ENCODE measurements at places on chromosomes 6 and 20.

GRCh38 chr20:34583544-34583943 is 25.0 kb downstream of the MAP1LC3A start:
- no peak for DNase-seq

DNA sequence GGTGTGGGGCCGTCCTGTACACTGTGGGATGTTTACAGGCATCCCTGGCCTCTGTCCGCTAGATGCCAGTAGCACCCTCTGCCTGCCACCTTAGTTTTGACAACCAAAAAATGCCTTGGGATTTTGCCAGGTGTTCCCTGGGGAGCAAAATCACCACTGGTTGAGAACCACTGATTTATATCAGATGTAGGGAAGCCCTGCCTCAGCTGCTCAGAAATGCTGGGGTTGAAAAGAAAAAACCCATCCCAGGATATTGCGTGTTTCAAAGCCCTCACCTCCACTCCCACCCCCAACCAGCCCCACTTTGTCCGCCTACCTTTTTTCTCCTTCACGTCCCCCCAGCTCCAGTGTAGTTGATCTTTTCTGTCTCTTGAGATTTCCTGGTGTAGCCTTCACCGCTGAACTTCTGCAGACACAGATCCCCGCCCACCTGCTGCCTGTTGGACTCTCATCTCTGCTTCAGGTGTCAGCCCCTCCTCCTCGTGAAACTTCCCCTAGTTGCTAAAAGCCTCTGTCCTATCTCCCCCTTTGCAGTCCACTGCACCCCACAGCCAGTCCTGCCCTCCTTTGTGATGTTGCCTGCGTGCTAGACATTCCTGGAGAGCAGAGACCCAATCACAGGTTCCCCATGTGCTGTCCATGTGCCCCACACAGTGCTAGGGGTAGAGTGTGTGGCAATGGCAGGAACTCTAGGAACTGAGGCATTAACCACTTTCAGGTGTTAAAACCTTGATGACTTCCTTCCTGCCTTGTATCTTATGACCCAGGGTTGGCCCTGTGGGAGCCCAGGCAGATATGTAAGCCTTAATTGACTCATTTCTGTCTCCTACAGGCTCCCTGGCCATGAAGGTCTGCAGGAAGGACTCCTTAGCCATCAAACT is 98.9 kb downstream of the TBC1D7 start:
- DNase-seq, result no peak

DNA sequence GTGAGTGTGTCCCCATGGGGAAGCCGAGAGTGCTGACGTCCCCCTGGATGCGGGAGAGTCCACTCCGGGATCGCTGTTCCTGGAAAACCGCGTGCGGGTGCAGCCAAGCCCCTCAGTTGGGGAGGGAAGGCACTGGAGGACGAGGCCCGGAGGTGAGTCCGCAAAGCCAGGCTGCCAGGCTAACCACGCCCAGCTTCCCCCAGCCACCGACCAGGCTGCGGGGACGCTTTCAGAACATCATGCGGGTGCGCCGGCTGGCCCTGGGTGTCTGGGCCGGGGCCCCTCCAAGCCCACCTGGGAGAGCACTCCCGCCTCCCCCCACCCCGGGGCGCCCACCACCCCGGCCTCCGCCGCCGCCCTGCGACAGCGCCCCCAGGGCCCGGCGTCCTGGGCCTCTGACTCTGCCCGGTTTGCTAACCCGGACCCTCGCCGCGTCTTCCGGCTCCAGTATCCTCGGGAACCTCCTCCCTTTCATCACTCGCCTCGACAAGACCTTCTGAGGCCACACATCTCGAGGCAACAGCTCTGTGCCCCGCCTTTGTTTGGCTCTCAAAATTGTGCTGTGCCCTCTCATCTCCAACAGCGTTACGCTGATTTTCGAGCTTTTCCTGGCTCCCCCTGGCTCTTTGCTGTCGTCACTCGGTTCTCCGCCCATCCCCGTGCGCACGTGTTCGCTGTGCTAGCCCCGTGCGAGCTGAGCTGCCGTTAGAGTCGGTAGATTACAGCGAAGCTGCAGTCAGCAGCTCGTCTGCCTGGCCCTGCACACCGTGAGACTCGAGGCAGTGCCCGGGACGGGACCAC is 47.1 kb upstream of the ENTPD6 start:
- peak; percentile 42 for DNase-seq

DNA sequence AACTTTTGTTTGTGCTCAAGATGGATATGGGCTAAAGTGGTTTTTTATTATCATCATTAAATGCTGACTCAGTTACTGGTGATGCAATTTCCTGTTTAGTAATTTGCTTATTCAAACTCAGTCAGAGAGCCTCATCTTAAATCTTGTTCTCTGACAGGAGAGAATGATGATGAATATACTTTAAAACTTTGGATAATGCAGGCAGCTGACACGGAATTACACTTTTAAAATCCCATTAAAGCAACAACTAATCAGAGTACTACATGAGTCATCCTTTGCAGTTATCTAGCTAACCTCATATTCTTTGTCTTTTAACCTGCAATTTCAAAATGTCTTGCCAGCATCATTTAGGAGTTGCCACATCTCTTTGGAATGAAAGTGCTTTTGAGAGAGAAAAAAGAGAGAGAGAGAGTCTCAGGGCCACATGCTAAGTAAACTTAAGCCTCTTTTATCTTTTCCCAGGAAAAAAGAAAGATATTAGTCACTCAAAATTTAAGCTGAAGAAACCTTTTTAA is 9.2 kb upstream of the C6orf141 start:
- no peak for DNase-seq

DNA sequence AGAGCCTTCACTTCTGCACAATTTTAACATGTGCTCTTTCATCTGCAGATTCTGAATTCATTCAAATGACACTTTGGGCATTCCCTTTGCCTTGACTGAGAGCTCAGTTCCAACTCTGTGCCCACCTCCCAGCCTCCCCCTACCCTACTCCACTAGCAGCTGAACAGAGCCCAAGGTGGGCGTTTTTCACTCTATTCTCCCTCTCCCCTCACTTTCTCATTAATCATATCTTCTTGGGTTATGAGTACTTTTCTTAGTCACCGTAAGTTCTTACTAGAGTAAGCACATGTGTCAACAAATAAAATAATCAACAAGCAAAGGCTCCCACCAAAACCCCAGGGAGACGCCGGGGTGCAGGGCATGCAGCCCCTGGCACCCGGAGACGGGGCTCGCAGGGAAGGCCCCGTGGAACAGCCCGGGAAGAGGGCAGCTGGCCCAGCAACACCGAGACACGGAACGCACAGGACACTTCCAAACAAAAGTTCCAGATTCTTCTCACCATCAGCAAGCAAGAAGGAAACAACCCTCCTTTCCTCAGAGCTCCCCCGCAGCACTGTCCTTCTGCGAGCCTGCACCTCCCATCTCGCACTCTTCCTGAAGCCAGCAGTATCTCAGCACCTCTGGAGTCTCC is 34.1 kb downstream of the TAF4 start:
- DNase-seq, result no peak

- DNase-seq, result no peak
Measured at GRCh38 chr20:37503256-37503927, 17.7 kb upstream of the NNAT start.

DNA sequence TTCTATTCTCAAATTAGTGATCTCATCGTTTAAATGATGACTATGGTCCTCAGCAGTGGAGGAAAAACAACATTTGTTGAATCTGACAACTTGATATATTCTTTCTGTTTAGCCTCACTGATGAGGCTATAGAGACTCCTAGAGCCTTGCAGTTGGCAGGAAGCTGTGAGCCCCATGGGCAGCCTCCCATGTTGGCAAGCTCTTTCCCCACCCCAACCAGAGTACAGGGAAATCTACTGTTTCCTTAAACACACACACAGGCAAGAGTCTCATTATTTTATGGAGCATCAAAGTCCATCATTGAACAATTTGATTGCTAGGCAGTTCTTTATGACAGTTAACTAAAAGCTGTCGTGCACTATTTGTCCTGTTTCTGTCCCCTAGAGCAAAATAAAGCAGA is 498.2 kb upstream of the CITED2 start:
- no peak for DNase-seq

GRCh38 chr20:50304923-50305635 is 114.4 kb downstream of the CEBPB start:
- DNase-seq, result no peak

DNA sequence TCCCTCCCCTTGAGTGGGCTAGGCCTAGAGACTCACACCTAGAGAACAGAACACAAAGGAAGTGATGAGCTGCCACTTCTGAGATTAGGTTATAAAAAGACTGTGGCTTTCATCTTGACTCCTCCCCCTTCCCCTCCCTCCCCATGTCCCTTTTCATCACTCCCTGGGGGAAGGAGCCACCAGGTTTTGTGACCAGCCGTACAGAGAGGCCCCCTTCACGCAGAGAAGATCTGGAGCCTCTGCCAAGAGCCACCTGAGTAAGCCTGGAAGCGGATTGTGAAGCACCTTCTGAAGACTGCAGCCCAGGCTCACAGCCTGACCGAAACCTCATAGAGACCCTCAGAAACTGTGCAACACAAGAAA is 118.4 kb upstream of the NXT1 start:
- DNase-seq, result no peak

DNA sequence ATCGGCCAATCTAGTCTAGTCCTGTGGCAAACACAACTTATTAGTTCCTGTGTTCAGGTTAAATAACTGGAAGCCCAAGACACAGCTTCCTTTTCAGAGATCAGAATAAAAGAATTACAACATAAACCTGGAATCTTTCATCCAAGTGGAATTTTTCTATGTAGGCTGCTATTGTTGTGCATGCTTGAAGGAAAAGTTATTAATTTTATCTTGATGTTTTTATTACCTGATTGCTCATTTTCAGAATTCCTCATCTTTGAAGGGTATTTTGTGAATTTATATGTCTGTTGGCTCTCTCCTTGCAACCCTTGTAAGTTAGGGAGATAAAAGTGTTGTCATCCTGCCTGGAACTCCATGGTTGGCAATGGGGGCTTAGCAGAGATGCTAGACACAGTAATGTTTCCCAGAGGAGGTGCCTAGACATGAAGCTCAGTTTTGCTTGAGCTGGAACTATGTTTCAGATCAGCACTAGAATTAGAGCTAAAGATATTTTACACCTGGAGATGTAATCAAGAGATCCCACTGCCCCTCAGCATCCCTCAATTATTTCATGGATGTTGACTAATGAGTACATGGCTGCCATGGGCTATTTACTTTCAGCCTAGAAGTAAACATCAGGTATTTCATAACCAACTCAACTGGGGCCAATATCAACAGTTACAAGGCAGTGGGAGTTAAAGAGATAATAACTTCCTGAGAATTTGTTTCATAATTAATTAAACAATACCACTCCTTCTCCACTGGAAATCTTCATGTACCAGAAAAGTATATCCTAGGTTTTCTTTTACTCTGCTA is 367.0 kb upstream of the MARCKS start:
- no peak for DNase-seq

GRCh38 chr6:56909115-56909907 is 45.6 kb upstream of the BEND6 start:
- no peak for DNase-seq

- DNase-seq, result no peak
Measured at GRCh38 chr20:15599961-15600360, 973.3 kb downstream of the KIF16B start.

DNA sequence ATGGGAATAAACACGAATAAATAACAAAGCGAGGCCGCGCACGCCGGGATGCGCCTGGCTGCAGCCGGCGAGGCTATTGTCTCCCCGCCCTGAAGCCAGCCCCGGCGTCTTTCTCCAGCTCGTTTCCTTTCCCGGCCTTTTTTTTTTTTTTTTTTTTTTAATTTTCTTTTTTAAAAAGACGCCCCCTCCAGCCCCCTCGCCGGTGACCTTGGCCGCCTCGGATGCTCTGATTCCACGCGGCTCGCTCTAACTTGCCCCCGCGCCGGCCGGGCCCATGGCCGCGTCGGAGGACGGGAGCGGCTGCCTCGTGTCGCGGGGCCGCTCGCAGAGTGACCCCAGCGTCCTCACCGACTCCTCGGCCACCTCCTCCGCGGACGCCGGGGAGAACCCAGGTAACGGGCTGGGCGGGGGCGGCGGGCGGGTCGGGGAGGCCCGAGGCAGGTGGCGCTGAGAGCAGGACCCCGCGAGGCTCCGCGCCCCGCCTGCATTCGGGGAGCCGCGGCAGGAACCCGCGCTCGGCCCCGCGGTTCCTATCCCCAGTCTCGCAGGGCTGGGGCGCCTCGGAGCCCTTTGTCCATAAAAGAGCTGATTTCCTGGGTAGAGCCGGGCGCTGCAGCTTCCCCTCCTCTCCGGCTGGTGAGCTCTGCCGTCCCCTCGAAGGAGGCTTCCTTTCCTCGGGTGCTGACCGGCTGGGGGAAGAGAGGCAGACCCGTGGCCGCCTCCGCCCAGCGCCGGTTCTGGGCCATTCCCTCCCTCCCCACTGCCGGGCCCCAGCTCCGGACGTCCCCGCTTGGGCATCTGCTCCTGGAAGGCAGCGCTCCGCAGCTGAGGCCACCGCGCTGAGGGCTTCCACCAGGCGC is 631 bp downstream of the PHACTR3 start:
- DNase-seq, result no peak

DNA sequence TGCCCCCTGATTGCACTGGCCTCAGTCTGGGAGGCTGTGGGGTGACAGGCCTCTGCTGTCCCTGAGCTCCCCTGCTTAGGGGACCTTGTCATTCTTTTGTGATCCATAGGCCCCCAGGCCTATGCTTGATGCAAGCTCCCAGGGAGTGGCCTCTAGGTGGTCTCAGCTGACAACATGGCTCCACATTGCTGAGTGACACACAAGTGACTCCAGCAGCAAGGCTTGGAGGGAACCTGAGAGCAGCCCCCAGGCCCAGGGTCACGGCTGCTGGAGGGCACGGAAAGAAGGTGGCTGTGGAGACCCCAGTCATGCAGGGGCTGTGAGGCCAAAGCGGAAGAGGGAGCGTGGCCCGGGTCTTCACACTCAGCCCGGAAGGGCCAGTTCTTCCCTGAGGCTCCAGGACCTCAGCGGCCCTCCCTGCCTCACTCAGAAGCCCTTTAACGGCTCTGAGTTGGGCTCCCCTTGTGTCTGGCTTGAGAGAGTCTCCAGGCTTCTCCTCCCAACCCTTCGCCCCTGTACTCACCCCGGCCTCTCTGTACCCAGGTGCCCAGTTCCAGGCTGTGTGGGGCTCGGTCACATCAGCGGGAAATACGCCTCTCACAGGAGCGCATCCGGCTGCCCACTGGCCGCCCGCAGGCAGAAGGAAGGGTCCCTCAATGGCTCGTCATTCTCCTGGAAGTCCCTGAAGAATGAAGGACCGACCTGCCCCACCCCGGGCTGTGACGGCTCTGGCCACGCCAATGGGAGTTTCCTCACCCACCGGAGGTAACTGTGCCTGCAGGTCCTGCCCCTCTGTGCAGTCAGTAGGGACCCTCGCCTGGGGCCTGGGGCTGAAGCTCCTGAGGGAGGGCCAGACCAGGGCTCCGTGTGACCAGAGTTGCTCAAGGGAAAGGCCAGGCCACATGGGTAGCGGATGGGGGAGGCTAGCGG is 23.7 kb upstream of the PCMTD2 start:
- no peak for DNase-seq

DNA sequence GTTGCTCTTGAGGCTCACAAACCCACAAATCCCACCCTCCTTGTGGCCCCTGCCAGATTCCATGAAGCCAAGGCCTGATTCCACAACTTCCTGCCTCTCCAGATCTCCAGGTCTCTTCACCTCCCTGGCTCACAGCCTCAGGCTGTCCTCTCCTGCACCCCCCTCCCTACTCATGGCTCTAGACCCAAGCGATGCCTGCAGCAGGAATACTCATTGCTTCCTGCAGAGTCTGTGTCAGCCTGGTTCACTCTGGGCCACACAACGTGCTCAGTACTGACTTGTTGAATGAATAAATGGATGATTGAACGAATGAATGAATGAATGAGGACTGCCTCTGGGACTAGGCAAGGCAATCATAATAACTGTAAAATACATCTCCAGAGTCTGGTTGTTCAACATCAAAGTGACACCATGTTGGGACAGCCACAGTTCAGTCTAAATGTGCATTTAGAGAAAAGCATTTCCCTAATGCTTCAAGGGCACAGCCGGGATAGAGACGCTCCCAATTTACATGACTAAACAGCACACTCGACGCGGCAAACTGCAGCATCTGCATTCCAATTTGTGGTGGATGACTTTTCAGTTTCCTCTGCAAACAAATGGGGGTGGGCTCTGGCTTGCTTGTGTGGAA is 139.9 kb downstream of the GRM4 start:
- no peak for DNase-seq
